H9 (cell line): ENCODE measurements at places on chromosomes 5 and 9.

GRCh38 chr9:81844131-81844567 lies 84.1 kb upstream of the SPATA31D4 start:
- DNase-seq, result no peak

GRCh38 chr5:172473427-172473826 lies 19.1 kb upstream of the SH3PXD2B start:
- DNase-seq, result no peak

DNA sequence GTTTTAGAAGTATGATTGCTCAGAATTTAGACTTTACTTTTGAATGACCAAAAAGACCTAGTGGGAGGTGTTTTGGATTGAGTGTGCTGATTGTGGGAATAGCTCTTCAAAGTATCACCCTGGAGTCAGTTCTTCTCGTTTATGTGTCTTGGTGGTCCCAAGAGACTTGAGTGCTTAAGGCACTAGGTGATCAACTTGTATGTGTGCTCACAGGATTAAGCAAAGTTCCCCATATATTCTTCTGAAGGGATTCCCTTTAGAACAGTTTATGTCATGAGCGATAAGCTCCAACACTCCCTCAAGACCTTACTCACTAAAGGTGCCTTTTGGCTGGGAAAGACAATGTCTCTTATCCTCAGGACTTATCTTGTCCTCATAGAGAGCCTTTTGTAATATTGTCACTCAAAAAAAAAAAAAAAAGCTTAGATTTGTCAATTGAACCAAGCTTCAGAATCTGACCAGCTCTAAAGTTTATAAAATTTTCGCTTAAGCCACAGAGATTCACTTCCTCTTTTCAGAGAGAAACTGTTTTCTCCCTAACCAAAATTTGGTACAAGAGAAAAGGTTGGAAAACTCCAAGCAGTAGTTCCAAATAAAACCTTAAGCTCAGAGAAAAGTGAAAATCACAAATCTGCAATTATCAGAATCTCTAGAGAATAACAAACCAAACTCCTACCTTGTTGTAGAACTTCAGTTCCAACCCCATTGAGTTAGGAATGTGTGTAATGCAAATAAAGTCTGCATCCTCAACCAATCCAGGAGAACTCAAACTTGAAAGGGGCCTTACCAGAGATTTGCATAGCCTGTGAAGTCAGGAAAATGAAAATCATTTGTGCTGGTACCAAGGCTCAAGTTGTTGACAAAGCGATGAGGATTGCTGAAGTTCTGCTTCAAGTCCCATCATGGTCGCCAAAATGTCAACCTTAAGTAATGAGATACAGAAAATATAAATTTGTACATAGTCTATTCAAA lies 40.0 kb upstream of the PDZD2 start:
- DNase-seq, result no peak

- no peak for DNase-seq
Measured at GRCh38 chr5:108862211-108862610, 114.5 kb downstream of the FER start.

DNA sequence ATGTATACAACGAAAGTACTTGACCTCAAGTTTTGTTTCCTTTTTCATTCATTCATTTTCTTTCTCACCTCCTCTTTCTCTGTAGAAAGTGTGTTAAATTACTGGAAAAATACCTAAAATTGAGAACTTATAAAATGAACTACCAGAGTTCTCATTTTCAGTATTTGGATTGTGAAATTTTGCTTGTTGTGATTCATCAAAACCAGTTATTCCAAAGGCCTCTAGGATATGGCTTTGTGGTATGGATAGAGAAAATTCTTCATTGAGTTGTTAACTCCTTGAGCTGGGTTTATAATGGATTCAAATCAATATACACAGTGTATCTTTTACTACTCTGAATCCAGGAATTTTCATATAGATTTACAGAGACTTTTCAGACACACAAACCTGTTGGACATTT lies 287.6 kb downstream of the KDM4C start:
- no peak for DNase-seq

- DNase-seq, result no peak
Measured at GRCh38 chr5:41368158-41368557, 142.2 kb downstream of the PLCXD3 start.

GRCh38 chr5:106894964-106895363 lies 775.8 kb downstream of the EFNA5 start:
- DNase-seq, result no peak

- DNase-seq, result no peak
Measured at GRCh38 chr9:29336281-29336680, 1763.0 kb upstream of the C9orf72 start.

DNA sequence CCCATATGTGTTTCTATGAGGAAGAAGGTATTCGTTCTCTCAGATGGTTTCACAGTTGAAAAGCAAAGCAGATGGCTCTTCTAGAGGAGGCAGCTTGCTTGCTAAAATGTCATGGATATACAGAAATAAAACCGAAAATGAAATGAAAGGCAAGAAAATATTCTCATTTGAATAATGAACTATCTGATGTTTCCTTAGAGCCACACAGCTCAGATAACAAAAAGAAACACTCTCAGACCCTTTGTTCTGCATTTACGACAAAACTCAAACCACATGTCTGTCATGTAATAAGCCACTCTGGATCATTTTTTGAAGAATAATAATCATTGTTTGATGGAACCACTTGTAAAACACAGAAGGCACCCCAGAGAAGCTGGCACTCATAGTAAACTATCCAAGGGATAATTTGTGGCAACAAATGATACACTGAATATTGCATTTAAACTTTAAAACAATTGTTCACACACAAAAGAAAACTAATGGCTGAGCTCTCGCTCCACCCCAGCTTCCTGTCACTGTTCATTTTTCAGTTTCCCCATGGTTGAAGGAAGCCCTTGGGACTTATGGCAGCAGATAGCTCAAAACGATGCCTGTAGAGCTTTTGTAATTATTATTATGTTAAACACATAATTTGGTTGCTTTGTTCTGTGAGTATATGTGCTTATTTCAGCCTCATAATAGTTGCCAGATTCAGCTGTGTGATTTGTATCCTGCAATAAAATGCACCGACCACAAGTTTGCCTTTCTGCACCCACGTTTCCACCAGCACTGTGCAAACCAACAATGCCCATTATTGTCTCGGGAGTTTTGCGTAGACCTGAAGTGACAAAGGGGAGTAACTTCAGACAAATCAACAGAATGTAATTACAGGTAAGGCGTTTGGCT lies 256.0 kb downstream of the TMEM167A start:
- no peak for DNase-seq
